Stimulated activated CD8-positive, alpha-beta memory T cell treated with anti-CD3 and anti-CD28 coated beads, Interleukin-15, amount 100 ng/mL, for 1 hour (primary cell): ENCODE measurements at places on chromosomes 7 and 10.

GRCh38 chr10:101292194-101293006 lies 61.6 kb upstream of the BTRC start:
- DNase-seq = no peak

DNA sequence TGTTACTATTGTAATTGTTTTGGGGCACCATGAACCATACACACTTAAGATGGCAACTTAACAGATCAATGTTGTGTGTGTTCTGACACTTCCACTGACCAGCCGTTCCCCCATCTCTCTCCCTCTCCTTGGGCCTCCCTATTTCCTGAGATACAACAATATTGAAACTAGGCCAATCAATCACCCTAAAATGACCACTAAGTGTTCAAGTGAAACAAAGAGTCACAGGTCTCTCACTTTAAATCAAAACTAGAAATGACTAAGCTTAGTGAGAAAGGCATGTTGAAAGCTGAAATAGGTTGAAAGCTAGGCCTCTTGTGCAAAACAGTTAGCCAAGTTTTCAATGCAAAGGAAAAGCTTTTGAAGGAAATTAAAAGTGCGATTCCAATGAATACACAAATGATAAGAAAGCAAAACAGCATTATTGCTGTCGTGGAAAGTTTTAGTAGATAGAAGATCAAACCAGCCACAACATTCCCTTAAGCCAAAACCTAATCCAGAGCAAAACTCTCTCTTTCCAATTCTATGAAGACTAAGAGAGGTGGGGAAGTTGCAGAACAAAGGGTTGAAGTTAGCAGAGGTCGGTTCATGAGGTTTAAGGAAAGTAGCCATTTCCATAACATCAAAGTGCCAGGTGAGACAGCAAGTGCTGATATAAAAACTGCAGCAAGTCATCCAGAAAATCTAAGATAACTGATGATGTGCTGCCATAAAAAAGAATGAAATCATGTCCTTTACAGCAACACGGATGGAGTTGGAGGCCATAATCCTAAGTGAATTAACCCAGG lies 90.6 kb downstream of the MTPN start:
- DNase-seq = no peak

DNA sequence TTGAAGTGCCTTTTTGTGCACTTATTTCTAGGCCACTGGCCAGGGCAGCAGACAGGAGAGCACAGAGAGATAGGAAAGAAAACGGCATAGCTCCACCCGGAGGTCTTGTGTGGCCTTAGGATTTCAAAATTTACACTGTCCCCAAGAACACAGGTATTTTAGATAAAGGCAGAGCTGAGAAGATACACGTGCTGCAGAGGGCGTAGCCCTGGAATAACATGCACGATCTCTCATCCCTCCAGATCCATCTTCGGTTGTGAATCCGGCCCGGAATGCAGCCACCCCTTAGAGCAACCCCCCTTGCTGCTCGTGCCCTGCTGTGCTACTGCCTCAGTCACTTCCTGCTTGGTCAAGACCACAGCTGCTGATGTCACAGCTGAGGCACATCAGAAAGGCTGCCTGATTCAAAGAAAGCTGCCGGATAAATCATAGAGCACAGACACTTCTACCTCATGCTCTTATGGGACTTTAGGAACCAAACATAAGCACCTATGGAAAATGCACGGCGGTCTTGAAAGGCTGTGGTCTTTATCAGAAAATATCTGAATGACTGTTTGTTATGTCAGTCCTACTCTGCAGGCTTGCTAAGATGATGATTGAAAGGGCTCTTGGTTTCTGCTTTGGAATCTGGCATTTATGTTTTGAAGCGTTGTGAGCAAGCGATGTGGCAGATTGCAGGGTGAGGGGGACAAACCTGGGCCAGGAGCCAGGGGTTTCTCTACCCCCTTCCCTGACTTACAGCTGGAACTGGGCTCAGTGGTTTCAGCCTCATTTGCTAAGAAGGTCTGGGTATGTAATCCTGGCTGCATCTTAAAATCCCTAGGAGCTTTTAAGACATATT lies 152.0 kb downstream of the SVIL start:
- no peak for DNase-seq

GRCh38 chr10:8617792-8618191 lies 563.3 kb downstream of the GATA3 start:
- DNase-seq = no peak

GRCh38 chr10:45091968-45092367 lies 91.2 kb downstream of the ZNF22 start:
- DNase-seq = no peak

DNA sequence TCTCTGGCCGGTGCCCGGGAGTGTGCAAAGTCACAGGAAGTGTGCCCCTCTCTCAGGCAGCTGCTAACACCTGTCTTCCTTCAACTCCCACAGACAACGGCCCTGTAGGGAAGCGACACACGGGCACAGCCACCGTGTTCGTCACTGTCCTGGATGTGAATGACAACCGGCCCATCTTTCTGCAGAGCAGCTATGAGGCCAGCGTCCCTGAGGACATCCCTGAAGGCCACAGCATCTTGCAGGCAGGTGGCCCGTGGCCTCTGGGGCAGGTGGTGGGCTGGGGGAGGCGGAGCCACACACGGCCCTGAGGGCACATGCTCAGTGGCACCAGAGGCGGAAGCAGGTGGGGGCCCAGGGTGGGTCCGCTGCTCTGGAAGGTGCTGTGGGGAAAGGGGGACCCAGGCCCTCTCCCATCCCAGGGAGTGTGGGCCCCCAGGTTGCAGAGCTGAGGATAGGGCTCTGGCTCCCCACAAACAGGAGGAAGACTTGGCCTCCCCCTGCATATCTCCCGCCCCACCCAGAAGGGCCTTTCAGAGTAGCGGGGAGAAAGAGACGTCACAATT lies 6.9 kb downstream of the C10orf105 start:
- DNase-seq = peak; percentile 14

- no peak for DNase-seq
Measured at GRCh38 chr7:158777793-158778192, 51.5 kb downstream of the ESYT2 start.

- DNase-seq = no peak
Measured at GRCh38 chr10:58435297-58435985, 50.2 kb downstream of the TFAM start.

DNA sequence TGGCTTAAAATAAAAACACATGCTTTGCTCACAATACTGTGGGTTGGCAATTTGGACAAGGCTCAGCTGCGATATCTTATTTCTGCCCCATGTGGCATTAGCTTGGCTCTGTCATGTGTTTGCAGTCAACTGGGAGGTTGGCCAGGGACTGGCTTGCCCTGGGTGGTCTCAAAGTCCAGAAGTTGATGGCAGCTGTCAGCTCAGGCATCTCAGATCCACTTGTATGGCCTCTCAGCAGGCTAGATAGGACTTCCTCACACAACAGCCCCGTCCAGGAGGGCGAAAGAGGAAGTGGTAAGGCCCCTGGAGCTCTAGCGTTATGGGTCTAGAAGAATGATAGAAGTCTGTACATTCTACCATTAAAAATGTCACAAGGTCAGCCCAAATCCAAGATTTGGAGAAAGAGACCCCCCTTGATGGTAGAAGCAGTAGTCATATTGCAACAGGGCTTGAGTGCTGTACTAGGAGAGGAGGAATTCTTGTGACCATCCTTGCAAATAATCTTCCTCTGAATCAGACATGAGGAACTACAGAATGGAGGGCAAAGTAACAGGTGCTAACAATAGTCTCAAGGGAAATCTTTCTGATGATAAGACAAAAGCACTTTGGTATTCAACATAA lies 166.2 kb downstream of the FAM107B start:
- no peak for DNase-seq

- DNase-seq = no peak
Measured at GRCh38 chr10:12503311-12503710, 154.0 kb downstream of the CAMK1D start.

GRCh38 chr10:42937649-42938180 lies 139.2 kb upstream of the RET start:
- no peak for DNase-seq

DNA sequence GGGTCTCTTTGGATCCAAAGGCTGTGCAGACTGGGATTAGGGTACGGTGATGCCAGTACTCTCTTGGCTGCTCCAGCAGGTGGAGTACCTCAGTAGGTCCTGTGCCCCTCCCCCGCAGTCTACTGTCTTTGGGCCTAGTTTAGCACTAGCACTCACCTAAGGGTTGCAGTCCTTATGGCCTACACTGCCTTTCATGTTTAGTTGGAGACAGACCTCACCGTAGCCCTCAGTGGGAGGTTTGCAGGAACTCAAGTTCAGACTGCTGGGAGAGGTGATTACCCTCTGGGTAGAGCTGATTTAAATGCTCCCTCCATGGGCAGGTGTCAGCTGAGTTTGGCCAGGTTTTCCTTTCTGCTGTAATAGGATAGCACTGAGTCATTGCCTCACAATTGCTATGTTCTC lies 210.8 kb upstream of the TMEM196 start:
- DNase-seq = no peak

DNA sequence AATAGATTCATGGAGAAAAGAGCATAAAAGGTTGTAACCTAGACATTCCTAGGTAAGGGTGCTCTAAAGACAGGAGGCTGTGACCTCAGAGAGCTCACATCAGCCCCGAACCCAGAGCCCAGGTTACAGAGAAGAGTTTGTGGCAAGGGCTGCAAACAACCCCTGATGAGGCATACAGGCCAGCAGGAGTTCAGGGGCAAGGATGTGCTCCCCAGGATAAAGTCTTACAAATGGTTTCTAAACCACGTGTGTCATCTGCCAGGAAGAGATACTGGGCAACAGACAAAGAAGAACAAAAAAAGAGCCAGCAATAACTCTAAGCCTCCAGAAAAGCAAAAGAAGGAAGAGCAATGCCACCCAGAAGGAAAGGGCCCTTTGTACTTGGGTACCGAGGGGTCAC lies 27.7 kb downstream of the NCAPG2 start:
- no peak for DNase-seq

GRCh38 chr10:68154211-68154497 lies 44.9 kb downstream of the MYPN start:
- DNase-seq = no peak

- DNase-seq = no peak
Measured at GRCh38 chr10:11782793-11783557, 40.2 kb upstream of the PROSER2 start.

DNA sequence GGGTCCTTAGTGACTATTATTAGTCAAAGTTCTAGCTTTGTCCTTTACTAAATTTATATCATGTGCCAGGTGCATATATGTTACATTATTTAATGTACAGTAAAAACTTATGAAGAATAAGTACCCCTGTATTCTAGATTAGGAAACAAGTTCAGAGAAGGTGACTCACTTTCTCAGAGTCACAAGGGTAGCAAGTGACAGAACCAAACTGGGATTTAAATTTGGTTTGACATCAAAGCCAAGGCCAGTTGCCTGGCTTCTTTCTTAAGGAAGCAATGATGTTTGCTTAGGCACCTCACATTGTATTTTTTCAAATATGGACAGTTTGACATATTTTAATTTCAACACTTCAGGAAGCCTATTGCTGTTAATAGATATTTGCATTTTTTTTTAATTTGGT lies 2.5 kb downstream of the LSM8 start:
- DNase-seq = no peak

DNA sequence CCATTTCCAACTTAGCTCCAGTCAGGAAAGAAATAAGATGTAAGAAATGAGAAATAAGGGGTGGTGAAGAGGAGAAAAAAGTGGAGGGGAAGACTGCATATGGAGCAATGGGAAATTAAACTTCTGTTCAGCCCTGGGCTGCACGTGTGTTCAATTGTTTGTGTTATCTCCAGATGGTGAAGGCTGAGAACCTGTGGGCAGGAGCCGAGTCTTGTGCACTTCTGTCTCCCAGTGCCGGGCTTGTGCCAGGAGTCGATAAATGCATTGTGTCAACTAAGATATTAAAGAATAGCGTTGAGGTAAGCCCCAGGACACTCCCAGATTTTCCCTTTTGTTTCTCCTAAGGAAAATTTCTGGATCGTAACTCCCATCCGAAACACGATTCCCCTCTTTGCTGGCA lies 98.2 kb downstream of the PRLHR start:
- DNase-seq = no peak

DNA sequence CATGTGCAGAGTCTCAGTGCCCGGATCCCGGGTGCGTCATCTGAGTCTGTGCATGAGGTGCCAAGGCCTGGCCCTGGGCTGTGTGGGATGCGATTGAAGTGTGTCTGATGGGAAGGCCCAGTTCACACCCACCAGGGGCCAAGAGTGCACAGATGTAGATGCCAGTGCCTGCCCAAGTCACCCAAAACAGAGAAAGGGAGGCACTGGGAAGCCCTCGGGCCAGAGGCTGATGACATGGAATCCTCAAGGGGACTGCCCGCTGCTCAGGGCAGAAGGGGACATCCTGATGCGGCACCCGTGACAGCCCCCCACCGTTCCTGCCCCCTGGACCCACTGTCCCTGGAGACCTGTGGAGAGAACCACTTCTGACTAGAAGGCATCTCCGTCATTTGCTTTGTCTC lies 72.2 kb upstream of the ZNF479 start:
- no peak for DNase-seq

DNA sequence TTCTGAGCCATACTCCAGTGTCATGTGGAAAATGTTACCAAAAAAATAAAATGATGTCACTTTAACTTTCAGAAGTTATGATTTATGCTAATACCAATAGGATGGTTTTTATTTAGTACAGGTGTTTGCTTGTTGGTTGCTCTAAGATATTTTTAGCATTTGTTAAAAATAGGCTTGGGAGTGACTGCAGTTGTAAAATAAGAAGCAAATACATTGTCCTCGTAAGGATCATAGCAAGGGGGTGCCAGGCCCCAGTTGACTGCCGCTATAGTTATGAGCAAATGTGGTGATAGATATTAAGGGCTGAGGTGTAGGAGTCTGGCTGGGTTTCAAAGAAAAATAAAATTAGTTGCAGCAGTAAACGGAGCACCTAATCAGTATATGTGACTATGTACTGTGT lies 354.4 kb upstream of the BMPER start:
- DNase-seq = no peak

- DNase-seq = no peak
Measured at GRCh38 chr7:99562832-99563231, 4.4 kb downstream of the ZNF655 start.

DNA sequence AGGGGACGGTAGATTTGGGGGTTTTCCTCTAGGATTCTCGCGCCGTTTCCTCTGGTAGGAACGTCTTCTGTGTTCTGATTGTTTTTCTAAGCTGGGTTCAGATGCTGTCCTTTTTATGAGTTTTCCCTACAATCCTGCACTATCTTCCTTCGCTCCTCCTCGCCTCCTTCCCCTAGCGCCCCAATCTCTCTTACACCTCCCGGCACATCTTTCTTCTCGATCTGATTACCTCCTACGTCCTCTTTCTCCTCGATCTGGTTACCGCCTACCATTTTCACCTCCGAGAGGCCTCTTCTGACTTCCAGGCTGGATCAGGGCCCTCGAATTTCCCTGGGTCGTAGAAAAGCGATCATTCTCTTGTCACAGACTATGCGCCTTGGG lies 413 bp downstream of the BUD31 start:
- no peak for DNase-seq

GRCh38 chr7:19964246-19964645 lies 190.8 kb upstream of the TMEM196 start:
- DNase-seq = no peak

DNA sequence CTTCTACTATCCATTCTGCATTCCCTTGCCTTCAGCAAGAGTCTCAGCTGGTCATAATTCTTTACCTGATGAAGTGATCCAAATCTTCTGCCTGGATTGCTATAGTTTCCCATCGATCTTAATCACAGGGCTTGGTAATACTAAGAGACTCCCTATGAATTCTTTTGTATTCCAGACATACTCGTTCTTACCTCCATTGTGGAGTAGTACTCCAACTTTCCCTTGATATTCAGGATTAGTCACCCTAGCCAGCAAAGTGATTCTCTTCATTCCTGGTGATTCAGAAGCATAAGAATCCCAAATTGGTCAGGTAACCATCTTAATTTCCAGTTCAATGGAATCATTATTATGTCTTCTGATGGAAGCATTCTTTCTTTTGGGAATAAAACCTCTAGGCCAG lies 96.7 kb downstream of the TWIST1 start:
- DNase-seq = no peak
